ENCODE measurements at places on chromosomes 12 and 14.

DNA sequence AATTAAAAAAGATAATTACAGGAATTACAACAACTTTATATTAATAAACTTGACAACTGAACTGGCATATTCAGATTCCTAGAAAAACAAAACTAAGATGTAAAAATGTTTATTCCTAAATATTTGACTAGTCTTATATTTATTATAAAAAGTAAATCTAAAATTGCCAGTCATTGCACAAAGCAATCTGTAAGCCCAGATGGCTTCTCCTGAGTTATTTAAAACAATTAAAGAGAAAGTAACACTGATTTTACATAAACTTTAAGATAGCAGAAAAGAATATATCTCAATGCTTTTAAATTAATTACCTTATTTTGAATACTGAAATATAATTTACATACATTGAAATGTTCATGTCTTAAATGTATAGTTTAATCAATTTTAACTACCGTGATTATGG lies 434.1 kb upstream of the RPL10L start:
- no peak for DNase-seq

GRCh38 chr12:4899364-4899763 lies 10.3 kb upstream of the KCNA1 start:
- DNase-seq: peak; percentile 4

DNA sequence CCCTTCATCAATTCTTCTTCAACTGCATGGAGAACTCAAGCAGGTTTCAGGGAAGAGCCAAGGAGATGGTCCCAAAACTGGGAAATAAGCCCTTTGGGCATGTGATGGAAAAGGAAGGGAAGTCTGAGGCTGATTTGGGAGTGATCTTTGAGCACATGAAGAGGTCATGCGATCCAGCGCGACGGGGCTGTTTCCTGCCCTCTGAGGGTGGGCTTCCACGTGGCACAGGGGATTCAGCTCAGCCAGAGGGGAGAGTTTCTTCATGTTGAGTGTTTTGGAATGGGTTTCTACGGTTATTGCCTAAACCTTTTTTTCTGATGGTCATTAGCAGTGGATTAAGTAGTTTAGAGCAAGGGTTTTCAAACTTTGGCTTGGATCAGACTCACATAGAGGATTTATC lies 30.2 kb downstream of the GPR68 start:
- DNase-seq: no peak

- DNase-seq: peak; percentile 46
Observed at GRCh38 chr14:105537580-105538474, 11.4 kb downstream of the TMEM121 start.

DNA sequence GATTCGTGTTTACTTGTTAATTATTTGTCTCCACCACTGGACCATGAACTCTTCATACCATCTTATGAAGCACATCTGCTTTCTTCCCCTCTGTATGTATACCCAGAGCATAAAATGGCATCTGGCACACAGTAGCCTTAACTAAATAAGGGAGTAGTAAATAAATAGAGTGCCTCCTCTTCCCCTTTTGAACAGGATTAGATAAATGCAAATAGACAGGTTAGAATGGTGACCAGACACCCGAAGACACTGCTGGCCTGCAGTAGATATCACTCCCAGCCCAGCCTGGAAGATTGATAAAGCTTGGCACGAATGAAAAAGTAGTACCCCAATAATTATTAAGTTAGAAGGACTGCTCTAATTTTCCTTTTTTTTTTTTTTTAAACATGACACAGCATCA lies 6.9 kb downstream of the GALNT4 start:
- no peak for DNase-seq

Measured in ELR (cell line).